ENCODE measurements at places on chromosomes 5 and 9.

DNA sequence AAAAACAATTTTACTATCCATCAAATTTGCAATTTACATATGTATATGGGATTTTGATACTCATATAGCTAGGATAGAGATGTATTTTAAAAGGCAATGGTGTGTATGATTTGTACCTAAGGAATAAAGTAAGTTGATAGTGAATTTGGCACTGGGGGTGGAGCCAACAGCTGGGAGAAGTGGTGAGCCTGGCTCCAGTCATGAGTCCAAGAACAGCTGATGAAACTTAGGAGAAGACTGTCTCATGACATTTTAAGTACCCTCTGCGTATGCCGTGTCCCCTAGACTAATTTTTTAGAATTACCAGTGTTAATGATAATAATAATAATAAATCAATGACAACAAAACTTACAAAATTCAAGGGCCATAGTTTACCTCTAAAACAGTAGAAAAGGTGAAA lies 181.4 kb downstream of the ADCY2 start:
- no peak for DNase-seq
- H3K4me1 ChIP-seq = no peaks in the 10 kb centered on the region
- no peaks in the 10 kb centered on the region for H3K27me3 ChIP-seq
- H3K4me3 ChIP-seq = no peak overlapping the region

- H3K4me1 ChIP-seq = no peaks in the 10 kb centered on the region
- DNase-seq = no peak
- peaks cover 44% of the 10 kb centered on the region for H3K27me3 ChIP-seq
- H3K4me3 ChIP-seq = no peak overlapping the region
- no peak overlapping the region for H3K27ac ChIP-seq
Observed at GRCh38 chr9:130672466-130672865, 8.1 kb downstream of the PRDM12 start.

- no peaks in the 10 kb centered on the region for H3K36me3 ChIP-seq
- DNase-seq = peak; percentile 2
- no peaks in the 10 kb centered on the region for H3K27me3 ChIP-seq
- no peak overlapping the region for H3K4me3 ChIP-seq
- H3K4me1 ChIP-seq = no peaks in the 10 kb centered on the region
Observed at GRCh38 chr9:82031538-82032280, 43.1 kb downstream of the SPATA31D1 start.

- H3K27me3 ChIP-seq = no peaks in the 10 kb centered on the region
- no peaks in the 10 kb centered on the region for H3K36me3 ChIP-seq
- H3K4me1 ChIP-seq = peaks cover 22% of the 10 kb centered on the region
- no peak overlapping the region for H3K27ac ChIP-seq
Observed at GRCh38 chr5:131276072-131276471, 12.2 kb downstream of the CDC42SE2 start.

DNA sequence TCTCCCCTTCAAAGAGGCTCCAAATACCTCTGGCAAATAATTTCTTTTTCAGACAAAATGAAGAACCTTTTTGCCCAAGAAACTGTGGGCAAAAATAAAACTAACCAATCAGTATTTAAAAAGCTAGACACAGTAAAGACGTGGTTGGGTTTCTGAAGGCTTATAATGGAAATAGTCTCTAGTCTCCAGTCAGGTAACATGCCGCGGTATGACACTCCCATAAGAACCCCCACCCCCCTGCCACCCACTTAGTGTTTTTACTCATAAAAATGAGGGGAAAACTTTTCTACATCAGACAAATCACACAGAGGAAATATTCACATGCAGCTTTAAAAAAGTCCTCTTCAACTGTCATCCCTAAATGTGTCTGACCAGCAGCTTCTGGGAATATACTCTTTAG lies 105.3 kb downstream of the THBS4 start:
- H3K36me3 ChIP-seq = peaks cover 7% of the 10 kb centered on the region
- no peak for DNase-seq
- no peaks in the 10 kb centered on the region for H3K4me1 ChIP-seq
- no peak overlapping the region for H3K4me3 ChIP-seq

Data from HepG2 (cell line).